ENCODE measurements at places on chromosomes 6 and 20.
A peak's percentile ranks its signal among the peaks of the same experiment; 100 is the strongest.

DNA sequence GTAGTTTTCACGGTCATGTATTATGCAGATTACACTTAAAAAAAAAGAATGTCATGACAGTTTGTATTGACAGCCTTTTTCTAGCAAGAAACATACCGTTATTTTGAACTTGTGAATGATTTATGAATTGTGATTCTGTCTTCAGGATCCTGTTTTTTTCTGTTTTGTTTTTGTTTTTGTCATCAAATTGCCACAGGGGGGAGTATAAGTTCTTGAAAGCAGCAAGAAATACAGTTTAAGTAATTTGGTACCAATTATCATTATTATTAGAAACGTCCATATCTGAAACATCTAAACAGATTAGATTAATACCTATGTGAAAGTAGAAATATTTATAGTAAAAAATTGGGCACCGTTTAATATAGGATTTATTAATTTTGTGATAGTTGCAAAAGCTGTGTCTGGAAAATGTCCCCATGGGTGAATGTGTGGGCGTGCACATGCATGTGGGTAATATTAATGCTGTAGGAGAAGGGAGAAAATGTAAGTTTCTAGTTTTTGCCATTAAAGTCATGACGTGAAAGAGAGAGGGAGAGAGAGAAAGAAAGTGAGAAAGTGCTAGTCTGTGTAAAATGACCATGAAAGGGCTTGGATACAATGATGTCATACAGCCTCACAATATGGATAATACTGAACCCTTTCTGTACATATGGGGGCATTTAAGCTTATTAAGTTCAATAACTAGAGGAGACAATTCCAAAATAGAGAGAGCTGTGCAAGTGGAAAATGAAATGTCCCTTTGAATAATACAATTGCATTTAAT is 9.4 kb upstream of the CCN2 start:
- no peak for DNase-seq

DNA sequence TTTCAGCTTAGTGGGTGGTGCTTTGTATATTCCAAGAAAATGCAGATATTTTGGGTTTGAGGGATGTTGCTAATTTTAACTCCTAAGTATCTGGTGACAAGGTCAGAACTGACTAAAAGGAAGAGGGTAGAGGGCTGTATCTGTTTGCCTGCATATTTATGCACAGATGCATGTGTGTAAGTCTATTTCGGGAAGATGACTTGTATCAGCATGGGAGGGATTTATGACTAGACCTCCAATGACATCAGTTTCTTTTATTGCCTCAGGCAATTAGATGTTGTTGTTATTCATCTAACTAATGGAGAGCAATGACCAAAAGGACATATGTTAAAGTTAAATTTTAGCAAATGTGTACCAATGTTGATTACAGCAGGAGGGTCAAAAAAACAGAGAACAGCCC is 734.3 kb downstream of the QKI start:
- no peak for DNase-seq

- DNase-seq, result no peak
Measured at GRCh38 chr6:105429676-105430075, 26.8 kb upstream of the PREP start.

DNA sequence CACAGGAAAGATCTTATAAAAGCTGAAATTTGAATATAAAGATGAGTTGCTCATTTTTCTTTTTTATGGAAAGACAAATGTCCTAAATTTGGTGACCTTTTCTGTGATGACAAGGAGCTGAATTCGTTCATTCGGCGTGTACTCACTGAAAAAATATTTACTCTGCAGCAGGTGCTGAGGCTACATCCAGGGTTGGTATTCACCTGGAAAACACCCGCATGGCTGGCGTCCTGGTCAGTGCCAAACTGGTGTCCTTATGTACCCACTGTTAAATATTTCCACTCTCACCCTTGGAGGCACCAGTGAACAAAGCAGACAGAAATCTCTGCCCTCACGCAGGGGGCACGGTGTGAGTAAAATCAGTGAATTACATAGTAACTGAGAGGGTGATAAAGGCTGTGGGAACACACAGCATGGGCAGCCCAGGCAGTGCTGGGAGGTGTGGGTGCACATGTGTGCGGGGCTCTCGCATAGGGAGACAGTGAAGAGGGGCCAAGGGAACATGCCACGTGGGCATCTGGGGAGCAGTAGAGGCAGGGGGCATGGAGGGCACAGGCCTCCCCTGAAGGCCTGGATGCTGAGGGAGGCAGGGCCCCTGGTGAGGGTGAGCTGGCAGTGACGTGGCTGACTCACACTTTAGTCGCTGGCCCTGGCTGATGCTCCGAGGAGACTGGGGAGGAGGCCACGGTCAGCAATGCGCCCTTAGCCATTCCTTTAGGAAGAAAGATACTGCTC is 89.7 kb downstream of the INSM1 start:
- DNase-seq, result no peak

- peak; percentile 79 for DNase-seq
Measured at GRCh38 chr6:158849899-158850806, 31.0 kb upstream of the EZR start.

GRCh38 chr6:128000363-128000762 is 99.5 kb upstream of the THEMIS start:
- DNase-seq, result no peak

DNA sequence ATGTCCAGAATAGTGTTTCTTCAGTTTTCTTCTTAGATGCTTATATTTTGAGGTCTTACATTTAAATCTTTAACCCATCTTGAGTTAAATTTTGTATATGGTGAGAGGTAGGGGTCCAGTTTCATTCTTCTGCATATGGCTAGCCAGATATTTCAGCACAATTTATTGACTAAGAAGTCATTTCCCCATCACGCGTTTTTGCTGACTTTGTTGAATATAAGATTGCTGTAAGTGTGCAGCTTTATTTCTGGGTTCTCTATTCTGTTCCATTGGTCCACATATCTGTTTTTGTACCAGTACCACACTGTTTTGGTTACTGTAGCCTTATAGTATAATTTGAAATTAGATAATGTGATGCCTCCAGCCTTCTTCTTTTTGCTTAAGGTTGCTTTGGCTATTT is 179.6 kb downstream of the AKAP7 start:
- DNase-seq, result no peak

GRCh38 chr20:19308146-19308545 is 95.7 kb downstream of the SLC24A3 start:
- peak; percentile 86 for DNase-seq

DNA sequence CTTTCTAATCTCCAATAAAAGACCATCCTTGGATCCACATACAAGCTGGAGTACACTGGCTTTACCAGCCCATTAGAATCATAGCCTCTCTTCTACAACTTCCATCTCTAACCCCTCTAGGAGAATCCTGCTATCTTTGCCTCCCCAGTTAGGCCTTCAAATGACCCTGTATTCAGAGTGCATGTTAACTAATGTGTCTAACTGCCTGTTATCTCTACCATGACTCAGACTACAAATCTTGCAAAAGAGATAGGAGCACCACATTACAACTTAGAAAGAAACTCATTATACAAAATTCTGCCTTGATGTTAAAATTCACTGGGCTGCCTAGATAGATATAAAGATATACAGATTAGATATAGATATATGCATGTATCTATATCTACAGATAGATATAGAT is 28.2 kb downstream of the GPR63 start:
- DNase-seq, result no peak

DNA sequence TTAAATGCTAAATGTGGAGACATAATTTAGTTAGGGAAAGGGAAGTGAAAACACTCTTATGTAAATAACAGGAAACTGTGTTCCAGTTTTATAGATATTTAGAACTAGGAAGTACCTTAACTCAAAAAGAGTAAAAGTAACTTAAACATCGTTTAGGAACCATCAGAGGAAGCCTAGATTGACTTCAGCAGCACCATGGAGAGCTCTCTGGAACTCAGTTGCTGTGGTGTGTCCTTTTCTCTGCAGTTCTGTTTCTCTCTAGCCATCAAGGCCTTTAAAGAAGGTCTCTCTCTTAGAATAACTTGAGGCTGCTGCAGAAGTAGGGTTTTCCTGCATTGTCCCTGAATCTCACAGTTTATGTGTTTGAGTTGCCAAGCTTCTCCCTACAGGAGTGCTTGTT is 26.9 kb downstream of the CLVS2 start:
- no peak for DNase-seq

- DNase-seq, result peak; percentile 25
Measured at GRCh38 chr6:68973066-68973465, 338.0 kb downstream of the ADGRB3 start.

DNA sequence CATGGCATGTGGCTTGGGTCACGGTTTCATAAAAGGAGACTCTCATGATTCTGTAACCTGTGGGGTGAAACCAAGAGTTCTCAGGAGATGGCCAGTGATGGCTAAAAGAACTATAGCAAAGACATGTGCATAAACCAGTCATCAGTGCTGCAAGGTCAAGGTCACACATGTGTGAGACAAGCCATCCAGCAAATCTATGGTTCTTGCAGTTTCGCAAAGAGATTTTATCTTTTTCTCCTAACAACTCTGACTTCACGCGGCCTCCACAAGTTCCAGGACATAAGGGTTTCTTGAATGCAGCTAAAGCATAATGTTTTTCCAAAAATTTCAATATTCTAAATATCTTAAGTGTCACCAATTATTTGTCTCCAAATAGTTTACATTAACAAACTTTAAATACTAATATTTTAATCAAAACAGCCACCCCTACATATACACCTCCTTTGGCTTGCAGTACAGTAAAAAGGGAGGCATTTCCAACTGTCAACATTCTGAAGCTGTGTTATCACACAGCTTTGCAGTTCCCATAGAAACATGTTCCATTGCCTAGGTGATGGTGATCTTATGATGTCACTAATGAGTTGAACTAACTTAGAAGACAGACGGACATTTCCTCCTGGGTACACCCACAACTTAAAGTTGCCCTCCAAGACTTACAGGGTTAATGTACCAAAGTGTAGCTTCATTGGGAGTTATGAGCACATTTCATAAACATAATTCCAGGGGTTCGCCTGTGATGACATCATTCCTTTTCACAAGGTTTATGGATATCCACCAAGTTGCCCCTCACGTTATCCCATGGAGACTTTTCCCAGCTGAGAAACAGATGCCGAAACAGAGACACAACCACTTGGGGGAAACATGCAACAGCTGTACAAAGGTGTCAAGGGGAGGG is 250.9 kb upstream of the PDE10A start:
- no peak for DNase-seq

- no peak for DNase-seq
Measured at GRCh38 chr6:150981095-150981494, 115.6 kb downstream of the MTHFD1L start.

DNA sequence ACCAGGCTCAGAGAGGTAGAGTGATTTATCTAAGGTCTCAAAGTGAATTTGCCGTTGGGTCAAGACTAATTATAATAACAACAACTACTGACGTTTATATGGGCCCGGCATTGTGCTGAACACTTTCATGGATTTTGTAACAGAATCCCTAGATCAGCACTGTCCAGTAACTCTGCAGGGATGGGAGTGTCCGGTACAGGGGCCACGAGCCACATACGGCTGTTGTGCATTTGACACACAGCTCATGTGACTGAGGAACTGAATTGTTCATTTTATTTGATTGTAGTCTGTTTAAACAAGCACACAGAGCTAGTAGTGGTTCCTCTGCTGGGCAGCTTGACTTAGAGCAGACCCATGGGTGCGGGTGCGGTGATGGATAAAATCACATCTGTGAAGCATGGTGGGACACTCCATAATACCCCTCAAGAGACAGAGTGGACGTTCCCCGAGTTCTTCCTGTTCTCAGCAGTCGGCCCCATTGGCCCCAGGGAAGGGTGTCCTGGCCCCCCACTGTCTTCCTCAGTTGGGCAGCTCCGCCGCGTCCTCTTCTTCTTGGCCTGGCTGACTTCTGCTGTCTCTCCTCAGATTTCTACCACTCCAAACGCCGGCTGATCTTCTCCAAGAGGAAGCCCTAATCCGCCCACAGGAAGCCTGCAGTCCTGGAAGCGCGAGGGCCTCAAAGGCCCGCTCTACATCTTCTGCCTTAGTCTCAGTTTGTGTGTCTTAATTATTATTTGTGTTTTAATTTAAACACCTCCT is 6.8 kb downstream of the CDKN1A start:
- DNase-seq, result no peak

DNA sequence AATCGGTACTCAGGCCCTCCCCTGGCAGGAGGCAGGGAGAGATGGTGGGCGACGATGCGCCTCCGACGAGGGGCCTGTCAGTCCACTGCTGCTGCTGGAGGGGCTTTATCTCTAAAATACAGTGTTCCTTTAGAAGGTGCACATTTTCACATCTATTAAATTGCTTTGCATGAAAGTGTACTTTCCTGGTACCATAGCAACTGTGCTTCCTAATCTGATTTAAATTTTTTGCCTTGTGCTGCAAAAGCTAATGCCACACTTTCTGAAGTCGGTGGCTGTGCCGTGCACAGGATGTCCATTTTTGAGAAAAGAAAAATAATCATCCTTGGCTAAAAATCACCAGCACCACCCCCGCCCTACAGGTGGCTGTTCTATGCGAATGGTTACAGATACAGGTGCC is 262.0 kb upstream of the CDH4 start:
- no peak for DNase-seq

GRCh38 chr20:8309634-8310033 is 177.6 kb downstream of the PLCB1 start:
- no peak for DNase-seq

- no peak for DNase-seq
Measured at GRCh38 chr20:52595518-52595917, 376.6 kb upstream of the TSHZ2 start.

GRCh38 chr6:164109770-164110140 is 695.2 kb downstream of the QKI start:
- peak; percentile 16 for DNase-seq

GRCh38 chr6:14547284-14547998 is 429.9 kb downstream of the CD83 start:
- DNase-seq, result no peak

DNA sequence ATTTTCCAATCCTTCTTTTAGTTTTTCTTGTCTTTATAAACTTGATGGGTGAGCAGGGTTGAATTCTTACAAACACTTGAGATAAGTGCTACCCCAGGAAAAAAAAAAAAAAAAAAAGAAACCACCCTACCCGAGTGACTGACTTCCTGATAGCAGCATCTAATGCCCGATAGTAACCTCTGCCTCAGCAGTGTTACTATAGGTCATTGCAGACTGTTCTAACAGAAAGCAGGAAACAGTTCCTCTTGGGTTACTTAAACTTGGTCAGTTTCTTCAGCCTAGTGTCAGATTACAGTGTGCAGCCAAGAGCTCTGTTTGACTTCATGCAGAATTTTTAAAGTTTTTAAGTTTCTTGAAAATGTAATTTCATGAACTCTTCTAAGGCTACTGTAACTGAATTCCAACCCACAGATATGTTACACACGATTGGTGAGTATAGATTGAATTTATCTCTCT is 2.1 kb downstream of the MYLIP start:
- peak; percentile 86 for DNase-seq

DNA sequence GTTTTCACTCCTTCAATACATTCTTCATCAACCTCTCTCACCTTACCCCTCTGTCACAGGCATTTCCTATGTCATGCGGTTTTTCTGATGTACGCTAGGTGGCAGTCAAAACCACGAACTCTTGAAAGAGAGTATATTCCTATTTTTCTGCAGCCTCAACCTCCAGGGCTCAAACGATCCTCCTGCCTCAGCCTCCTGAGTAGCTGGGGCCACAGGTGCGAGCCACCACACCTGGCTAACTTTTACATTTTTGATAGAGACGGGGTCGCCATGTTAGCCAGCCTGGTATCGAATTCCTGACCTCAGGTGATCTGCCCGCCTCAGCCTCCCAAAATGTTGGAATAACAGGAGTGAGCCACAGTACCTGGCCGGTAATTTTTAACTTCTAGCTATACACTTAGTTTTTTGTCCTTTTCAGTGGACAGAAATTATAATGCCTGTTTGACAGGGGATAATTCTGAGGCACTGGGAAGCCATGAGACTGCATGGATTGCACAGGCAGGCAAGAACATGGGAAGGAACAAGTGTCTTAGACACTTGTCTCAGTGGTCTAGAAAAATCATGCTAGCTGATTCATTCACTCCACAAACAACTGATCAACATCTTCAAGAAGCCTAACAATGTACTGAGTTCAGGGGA is 22.5 kb upstream of the HFE start:
- peak; percentile 80 for DNase-seq

Data from inflammatory macrophage treated with lipopolysaccharide for 1 hour (primary cell).